Stimulated activated CD4-positive, alpha-beta T cell treated with anti-CD3 and anti-CD28 coated beads, Interleukin-12 subunit alpha, Interleukin-12 subunit beta, amount 100 ng/mL, for 24 hours (primary cell): ENCODE measurements at places on chromosomes 2 and 18.

- no peak for DNase-seq
Observed at GRCh38 chr18:73880387-73880786, 267.2 kb downstream of the FBXO15 start.

DNA sequence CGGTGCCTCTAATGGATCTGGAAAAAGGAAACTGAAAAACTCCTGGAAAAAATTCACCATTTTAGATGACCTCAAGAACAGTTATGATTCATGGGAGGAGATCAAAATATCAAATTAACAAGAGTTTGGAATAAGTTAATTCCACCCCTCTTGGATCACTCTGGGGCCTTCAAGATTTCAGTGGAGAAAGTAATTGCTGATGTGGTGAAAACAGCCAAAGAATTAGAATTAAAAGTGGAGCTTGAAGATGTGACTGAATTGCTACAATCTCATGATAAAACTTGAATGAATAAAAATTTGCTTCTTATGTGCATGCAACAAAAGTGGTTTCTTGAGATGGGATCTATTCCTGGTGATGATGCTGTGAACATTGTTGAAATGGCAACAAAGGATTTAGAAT is 974.4 kb upstream of the GYPC start:
- DNase-seq, result no peak

DNA sequence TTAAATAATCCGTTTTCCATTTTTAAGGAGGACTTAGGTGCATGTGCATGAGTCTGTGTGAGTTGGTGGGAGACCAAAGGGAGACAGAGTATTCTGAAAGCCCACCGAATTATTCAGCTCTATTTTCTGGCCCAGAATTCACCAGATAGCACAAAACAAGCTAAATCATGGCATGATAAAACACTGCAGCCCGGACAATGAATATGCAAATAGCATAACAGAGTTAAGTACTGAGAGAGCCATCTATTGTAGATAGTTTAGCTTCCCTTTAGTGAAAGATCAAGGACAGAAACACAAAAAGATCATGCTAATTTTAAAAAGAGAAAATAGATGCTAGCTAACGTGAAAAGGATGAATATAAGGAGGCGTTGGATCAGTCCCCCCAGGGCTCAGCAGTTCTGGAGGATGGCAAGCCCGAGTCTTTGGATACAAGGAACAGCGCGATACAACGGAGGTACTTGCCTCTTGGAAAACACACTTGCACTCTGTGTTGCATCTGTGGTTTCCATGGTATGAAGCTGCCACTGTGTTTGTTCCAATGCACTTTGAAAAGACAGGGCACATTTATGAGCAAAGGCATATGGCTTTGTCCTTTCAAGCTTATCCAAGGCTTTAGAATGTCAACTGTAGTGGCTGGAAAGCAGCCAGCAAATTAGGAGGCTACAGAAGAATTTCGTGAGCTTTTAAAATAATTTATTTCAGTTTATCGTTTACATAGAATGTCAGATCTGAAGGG is 119.9 kb downstream of the LYPD1 start:
- no peak for DNase-seq

DNA sequence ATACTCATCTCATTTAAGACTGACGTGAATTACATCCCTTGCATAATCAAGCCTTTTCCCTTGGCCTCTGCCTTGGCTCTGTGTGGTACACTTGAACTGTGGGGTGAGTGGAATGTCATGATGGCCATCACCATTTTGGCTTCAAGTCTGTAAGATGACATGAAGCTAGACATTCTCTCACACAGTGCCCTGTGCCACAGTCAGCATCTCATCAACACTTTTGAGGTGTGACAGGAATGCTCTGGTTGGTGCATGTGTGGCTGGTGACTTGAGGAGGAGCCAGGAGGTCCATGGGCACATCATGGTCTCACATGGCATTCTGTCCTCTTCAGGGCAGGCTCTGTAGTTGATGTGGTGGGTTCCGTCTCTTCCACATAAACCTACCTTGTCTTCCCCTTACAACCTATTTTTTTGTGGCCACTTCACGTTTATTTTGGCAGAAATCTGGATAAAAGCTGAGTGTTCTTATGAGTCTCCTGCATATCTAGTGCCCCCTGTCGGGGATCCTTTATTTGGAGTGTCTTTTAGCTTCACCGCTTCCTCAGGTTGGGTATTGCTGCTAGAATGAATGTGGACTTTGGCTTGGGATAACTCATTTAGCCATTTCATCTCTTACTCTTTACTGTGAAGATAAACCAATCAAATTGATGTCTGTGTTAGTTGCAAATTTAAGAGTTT is 28.1 kb downstream of the MAP4K4 start:
- no peak for DNase-seq

DNA sequence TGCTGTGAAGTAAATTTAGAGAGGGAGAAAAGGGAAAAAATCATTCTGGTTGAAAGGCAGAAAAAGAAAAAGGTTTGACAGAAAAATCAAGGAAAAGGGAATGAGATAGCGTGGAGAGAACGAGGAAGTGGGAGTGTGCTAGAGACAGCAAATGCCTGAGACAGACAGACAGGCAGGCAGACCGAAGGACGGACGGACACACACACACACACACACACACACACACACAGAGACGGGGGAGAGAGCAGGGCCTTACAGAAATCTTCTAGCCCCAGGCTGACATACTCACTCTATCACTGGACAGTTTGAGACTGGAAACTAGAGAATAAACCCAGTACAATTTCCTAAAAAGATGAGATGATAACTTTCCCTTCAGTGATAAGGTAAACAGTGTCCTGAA is 238.4 kb downstream of the ZNF521 start:
- no peak for DNase-seq

GRCh38 chr2:40173276-40173675 is 278.6 kb downstream of the SLC8A1 start:
- DNase-seq, result no peak

DNA sequence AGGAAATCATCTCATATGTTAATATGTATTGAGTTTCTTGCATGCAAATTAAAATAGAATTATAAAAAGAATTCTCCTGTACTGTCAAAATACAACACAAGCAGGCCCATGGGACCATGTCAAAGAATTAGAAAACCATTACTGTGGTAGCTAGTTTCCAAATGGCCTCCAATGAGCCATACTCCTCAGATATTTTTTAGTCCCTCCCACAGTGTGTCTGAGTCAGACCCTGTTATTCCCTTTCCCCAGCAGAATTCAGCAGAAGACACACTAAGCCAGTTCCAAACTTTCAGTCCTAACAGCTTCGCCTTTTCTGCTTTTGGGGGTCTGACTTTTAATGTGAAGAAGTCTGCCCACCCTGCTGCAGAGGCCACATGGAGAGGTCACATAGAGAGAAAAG is 86.7 kb downstream of the FIGN start:
- DNase-seq, result no peak

- DNase-seq, result no peak
Observed at GRCh38 chr2:235716875-235717496, 223.1 kb downstream of the AGAP1 start.

- no peak for DNase-seq
Observed at GRCh38 chr2:171266102-171266501, 105.4 kb upstream of the TLK1 start.

- DNase-seq, result no peak
Observed at GRCh38 chr2:105403783-105404698, 5.2 kb upstream of the FHL2 start.
